ENCODE measurements at places on chromosomes 6 and 20. TPM values are rescaled to one million over a fixed set of nuclear protein-coding genes. Genes with fewer than 3 reads are reported as not detected.

Gene TMEM170B
- total RNA-seq, result 2.3 TPM

DNA sequence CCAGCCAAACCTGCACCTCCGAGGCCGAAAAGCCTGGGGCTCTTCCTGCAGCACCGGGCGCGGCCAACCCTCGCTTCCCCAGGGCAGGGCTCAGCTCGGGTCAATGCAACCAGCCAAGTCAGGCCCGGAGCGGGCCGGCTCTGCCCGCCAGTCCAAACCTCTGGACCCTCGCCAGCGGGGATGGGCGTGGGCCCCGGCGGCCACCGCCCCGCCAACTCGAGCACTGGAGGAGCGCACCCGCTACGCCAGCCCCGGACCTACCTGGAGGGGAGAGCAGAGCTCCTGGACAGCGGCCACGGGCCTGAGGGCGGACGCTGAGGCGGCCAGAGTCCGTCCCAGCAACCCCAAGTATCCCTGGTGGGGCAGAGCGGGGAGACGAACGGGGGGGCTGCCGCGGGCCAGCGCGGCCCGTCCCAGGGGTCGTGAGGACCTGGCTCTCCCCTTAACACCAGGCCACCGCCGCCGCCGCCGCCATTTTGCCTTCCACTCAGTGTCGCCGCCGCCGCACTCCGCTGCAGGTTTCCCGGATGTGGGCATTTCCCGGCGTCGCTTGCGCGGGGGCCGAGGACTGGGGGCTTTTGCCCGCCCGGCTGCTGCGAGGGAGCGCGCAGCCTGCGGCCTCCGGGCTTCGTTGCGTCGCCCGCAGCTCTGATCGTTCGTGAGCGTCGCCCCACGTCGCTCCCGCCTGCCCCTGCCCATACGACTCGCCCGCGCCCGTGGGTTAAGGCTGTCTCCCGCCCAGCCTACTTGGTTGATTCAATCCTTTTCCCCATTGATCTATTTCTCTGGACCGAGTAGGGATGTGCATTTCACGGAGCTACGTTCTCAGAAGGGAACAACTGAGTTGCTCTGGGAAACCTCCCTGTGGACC, at the start of gene LATS1:
Gene LATS1 (minus strand): TSS at position 514 of the 871 bp plus-strand sequence. CDS start 15,975 bp downstream, outside the sequence.
- peak; percentile 81 for DNase-seq

Gene SPATS1
- not detected for total RNA-seq

GRCh38 chr6:29989211-29989610, 46.9 kb downstream of the HLA-A start:
- DNase-seq, result peak; percentile 52

DNA sequence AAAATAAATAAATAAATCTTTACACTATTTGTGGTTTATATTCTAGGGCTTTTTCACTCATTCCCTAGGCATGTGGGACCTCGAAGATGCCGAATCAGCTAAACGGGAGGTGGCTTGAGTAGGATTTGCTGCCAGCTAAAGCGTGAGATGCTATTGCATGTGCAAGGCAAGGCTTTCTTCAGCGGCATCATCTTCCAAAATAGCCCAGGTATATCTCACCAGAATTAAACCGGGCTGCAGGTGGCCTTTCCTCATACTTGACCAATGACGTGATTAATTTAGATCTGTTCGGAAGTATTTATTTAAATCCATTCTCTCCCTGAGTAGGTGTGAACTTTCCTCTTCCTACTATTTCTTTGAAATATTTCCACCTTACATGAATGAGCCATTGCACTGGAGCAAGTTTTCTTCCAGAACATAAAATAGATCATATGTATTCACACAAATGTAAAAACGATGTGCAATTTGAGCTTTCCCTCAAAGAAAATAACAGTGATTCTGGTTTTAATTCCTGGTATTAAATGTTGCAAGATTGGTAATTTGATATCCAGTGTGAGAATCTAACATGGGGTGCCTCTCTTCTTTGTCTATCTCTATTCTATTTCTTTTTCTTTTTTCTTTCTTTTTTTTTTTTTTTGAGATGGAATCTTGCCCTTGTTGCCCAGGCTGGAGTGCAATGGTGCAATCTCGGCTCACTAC, 24.3 kb upstream of the ZNF217 start:
- DNase-seq, result no peak

Gene TFAP2C
- total RNA-seq, result 18.1 TPM

GRCh38 chr20:4961746-4962145, 39.6 kb downstream of the SLC23A2 start:
- peak; percentile 99 for DNase-seq

GRCh38 chr6:114521926-114522325, 179.1 kb upstream of the HS3ST5 start:
- DNase-seq, result no peak

GRCh38 chr20:7348253-7348652, 580.8 kb downstream of the BMP2 start:
- no peak for DNase-seq

- no peak for DNase-seq
Measured at GRCh38 chr6:155580904-155581303, 125.3 kb upstream of the NOX3 start.

DNA sequence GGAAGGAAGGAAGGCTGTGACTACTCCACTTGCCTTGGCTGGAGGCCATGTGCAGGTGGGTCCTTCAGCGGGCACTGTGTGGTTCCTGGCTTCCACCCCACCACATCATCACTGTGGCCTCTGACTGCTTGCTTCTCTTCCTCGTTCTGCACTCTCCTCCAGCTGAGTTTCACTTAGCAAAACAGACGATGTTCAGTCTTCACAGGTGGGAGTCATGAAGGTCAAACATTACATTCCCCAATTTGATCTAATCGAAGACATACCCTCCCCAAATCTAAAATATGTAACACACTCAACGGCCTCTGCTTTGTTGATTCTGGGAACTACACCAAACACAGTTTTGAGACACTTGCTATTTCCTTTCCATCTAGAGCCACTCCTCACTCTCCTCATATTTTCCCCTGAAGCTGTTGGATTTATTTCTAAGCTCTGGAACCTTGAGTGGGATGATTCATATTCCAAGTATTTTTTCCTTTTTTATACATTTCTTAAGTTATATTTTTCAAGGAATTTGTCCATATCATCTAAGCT, 132.5 kb upstream of the FOXA2 start:
- DNase-seq, result peak; percentile 35

DNA sequence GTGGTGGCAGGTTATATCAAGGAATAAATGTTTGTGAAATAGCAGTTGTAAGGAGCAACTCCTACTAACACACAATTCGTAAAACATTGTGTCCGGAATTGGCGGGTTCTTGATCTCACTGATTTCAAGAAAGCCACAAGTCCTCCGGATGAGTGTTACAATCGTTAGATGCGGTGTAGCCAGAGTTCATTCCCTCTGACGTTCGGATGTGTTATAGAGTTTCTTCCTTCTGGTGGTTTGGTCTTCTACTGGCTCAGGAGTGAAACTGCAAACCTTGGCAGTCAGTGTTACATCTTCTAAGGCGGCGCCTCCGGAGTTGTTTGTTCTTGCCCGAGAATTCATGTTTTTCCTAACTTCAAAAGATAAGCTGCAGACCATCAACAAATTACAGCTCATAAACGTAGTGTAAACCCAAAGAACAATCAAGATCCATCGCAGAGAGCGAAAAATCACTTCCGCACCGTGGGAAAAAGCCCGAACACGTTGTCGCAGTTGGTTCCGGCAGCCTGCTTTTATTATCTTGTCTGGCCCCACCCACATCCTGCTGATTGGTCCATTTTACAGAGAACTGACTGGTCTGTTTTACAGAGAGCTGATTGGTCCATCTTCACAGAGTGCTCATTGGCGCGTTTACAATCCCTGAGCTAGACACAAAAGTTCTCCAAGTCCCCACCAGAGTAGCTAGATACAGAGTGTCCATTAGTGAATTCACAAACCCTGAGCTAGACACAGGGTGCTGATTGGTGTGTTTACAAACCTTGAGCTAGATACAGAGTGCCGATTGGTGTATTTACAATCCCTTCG, 58.2 kb downstream of the TRIM27 start:
- DNase-seq, result peak; percentile 4

DNA sequence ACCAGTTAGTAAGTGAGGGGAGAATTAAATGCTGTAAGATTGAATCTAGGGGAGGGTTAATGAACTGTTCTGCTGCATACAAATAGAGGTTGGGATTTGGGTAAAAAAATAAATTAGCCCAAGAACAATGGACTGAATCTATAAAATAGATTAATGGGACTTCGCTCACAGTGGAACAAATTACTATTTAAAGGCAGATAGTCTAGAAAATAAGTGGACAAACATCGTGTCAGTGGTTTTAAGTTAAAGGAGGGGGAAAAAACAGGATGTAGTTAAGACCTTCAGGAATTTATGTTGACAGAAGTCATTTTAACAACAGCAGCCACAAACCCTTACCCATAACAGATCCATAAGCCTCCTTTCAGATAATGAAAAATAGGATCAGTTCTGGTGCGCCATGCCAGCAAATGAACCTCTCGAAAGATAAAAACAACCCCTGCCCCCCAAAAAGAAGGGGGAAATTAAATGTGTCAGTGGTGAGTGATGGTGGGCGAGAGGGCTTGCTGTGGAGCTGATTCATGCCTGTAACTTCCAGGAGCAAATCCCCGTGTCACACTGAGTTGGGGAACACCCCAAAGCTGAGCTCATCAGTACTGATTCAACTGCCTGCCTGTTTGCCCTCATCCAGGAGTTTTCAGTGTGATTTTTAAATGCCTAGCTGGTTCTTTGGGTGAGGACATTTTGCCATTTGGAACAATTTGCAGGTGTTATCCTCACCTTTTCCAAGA, 86.8 kb downstream of the PPP1R14C start:
- DNase-seq, result no peak
